ENCODE measurements at places on chromosomes 16 and 17.

GRCh38 chr17:2416010-2416734 lies 15.3 kb upstream of the MNT start:
- DNase-seq, result peak; percentile 74

DNA sequence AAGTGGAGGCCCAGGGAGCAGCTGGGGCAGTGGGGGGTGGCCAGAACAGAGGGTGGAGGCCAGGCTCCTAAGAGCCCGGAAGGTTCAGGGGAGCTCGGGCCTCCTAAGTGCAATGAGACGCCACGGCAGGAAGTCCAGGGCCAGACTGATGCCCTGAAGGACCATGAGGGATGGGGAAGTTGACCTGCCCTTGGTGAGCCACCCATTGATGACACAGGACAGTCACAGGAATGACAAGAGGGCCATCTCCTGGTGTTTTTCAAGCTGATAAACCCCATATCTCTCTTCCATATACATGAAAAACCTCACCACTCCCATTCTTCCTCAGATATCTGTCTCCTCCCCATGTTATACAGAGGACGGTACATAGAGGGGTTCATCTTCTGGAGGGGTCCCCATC lies 5.8 kb upstream of the MRPL58 start:
- no peak for DNase-seq

DNA sequence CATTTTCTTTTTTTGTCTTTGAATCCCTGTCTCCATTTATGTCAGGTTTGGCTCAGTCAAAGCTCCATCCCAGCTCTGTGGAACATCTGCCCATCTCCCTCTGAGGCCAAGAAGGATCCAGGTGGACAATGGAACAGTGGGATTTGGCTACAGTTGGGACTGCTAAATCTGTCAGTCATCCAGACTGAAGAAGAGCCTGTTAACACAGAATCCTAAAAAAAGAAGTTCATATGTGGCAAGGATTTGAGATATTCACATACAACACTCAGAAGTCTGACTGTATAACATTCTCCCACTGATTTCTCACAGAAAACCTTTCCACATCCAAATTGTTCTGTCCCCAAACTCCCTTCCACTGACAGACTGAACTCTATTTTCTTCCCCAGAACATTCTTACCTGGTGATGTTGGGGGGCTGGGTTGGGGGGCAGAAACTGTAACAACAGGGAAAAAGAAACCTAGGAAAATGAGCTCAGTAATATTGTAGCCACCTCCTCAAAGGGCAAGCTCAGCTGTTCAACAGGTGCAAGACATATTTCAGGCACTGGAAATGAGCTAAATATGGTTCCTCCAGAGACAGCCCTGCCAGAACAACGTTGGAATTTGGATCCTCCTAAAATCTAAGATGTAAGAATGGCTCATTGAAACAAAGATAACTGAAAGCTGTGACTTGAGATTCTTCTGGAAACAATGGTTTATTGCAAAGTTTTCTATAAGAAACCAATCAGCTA lies 301.5 kb upstream of the CDH5 start:
- DNase-seq, result no peak

DNA sequence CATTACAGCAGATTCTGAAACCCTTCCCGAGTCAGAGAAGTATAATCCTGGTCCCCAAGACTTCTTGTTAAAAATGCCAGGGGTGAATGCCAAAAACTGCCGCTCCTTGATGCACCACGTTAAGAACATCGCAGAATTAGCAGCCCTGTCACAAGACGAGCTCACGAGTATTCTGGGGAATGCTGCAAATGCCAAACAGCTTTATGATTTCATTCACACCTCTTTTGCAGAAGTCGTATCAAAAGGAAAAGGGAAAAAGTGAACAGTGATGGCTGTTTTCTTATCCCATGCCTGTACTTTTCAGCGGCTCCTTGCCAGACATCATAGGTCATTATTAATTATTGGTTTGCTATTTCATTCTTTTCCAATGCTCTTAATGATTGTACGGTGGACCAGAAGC lies 28.1 kb downstream of the ERCC4 start:
- no peak for DNase-seq

DNA sequence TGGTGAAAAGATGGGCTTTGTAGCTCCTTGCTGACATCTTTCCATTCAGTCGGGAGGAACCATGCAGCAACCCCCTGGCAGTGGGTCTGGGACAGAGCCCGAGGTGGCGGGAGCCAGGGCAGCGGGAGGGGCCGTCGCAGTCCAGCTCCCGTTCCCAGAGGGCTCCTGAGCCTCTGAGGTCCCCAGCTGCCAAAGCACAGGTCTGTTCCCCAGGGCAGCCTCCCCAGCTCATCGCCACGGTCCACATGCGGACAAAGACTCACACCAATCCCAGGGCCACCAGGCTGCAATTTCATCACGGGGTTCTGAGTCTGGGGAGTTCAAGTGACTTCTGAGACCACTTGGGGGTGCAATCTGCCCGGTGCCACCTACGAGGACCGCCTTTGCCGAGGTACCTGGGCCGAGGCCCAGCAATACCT lies 196.0 kb downstream of the RBFOX3 start:
- no peak for DNase-seq

GRCh38 chr17:76253841-76254240 lies 11.3 kb upstream of the UBALD2 start:
- no peak for DNase-seq

- no peak for DNase-seq
These were observed 9.4 kb downstream of the MPO start for GRCh38 chr17:58271216-58271931.

DNA sequence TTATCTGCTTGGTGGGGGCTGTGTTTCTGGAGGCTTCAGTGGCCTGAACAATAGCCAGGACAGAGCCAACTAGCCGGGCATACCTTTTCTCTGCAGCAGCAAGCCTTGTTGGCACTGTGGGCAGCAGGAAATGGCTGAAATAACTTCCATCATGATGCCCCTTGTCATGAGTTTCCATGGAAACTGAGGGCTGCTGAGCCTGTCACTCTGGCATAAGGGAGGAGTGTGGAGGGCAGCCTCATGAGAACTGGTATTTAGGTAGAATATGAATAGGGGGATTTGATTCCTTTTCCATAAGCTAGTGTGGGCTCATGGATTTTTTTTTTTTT lies 39.4 kb downstream of the PLCG2 start:
- DNase-seq, result no peak

DNA sequence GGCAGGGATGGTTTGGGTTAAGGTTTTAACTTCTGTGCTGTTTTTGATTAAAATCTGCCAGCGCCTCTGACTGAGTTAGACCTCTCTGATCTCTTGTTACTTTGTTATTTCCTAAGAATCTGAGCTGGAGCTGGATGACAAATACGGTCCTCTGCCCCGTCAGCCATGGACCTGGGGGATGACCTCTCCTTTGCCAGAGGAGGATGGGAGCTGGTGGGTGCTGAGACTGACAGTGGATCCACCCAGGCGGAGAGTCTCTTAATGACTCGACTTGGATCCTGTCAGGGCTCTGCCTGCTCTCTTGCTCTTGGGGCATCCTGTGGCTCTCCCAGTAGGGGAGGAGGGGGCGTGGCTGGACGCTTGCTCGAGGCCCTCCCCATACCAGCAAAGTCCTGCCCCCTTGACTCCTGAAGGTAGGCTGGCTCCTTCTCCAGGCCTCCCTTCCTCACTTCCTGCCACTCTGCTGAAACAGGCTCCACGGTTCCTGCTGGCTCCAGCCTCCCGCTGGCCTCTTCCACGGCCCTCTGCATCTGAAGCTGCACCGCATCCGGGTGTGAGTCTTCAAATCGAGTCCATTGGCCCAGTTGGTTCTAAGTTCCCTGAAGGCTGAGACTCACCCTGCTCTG lies 24.8 kb upstream of the MAP3K14 start:
- DNase-seq, result no peak

DNA sequence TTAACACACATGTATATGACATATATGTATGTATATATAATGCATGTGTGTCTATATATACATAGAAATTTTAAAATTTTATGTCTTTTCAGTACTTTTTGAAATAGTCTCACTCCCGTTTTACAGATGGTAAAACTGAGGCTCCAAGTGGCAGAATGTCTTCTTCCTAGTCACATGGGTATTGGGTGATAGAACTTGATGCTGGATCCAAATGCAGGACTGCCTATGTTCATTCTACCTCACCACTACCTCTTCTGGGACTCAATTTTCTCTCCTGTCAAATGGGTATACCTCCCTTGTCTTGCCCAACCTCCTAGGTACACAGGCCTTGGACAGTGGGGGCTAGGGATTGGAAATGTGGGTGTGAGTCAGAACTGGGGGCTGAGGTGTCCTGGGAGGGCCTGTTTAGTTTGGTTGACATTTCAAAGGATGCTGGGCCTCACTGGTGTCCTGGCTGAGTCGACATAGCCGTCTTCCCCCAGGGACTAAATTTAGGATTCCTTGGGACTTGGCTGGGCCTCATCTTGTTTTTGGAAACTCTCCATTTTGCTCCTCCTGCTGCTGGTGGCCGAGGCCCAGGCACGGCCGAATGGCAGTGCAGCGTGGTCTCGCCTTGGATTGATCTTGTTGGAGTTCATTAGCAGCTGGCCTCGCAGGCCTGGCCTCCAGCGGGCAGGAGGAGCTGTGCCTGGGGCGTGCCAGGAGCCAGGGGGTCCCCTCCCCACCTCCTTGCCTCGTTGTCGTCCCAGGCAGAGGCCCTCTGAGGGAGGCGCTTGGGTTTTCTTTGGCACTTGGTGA lies 25.9 kb downstream of the NKD1 start:
- DNase-seq, result no peak

- DNase-seq, result no peak
These were observed 43.4 kb upstream of the RASD1 start for GRCh38 chr17:17539591-17539990.

DNA sequence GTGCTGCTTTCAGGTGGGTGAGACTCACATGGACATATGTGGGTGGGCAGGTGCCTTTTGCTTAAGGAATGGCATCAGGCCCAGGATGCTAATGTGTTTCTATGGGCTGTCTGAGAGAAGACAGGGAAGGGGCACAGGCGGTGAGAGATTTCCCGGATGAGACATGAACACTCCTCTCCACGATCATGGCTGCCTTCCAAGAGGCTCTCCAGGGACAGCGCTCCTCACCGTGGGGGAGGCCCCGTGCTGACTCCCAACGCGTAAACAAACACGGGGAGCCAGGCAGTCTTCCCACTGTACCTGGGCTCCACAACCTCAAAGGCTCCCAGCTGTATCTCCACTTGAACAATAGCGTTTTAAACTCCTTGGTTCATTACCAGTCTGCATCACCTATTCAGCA lies 42.8 kb downstream of the CDK5R1 start:
- no peak for DNase-seq

DNA sequence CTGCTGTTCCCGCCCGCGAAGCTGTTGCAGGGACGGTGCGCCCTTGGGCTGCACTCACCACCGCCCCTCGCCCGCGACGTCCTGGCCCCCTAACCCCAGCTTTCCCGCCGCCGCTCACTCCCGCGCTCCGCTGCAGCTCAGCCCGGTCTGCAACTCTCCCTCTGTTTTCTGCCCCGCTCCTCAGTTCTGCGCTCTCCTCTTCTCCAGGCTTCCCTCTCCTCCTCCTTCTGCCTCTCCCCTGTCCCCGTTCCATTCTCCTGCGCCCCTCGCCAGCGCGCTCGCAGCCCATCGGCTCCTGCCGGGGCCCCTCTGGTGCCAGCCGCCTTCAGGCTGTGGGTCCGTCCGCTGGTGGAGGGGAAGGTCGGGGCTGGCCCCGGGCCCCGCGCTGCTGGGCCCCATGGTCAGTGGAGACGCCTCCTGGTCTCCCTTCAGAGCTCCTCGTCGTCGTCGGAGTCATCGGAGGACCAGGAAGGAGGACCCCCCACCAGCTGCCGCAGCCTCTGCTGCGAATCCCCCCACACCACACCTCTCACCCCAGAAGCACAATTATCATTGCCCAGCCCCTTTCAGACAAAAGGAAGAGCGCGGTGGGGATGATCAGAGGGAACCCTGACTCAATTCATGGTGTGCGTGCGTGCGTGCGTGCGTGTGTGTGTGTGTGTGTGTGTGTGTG lies 223.2 kb upstream of the FOXF1 start:
- no peak for DNase-seq

GRCh38 chr16:51722467-51722866 lies 571.4 kb upstream of the SALL1 start:
- DNase-seq, result no peak

GRCh38 chr16:84823484-84823883 lies 3.7 kb downstream of the CRISPLD2 start:
- no peak for DNase-seq

- no peak for DNase-seq
These were observed 60.6 kb downstream of the C16orf82 start for GRCh38 chr16:27127308-27127707.

DNA sequence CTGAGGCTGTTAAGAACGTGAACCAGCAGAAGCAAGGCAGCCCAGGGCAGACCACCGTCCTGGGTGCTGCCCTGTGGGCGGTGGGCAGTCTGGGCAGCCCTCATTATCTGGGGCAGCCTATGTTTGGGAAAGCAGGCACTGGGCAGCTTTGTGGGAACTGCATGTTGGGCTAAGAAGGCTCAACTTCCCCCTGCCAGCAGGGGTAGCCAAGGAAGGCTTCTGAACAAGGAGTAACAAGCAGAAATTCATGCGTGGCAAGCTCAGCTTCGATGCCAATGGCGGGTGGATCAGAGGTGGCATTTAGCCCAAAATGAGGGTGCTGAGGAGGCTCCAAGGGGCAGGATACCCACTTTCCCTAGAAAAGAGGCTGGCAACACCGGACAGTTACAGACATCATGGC lies 42.7 kb upstream of the METRNL start:
- no peak for DNase-seq

DNA sequence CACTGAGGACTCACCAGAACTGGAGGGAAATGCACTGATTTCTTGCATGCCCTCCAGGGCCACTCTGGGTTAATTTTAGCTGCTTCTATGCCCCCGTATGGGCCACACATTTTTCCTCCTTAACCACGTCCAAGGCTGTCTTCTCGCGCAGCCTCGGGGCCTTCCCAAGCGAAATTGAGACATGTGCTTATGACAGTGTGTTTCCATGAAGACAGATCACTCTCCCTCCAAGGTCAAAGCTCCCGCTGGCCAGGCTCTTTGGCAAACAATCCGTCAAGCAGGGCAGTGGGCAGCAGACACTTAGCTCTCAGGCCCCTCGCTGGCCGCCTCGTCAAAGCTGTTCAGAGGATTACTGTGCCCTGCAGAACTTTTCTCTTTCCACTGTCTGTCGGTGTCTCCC lies 243.0 kb upstream of the N4BP1 start:
- no peak for DNase-seq

DNA sequence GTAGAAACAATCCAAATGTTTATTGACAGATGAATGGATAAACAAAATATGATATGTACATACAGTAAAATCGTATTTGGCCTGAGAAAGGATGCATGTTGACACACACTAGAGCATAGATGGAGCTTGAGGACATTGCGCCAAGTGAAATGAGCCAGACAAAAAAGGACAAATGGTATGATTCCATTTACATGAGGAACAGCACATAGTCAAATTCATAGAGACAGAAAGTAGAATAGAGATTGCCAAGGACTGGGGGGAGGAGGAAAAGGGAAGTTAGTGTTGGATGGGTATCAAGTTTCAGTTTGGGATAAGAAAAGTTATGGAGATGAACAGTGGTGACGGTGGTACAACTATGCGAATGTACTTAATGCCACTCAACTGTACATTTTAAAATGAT lies 47.9 kb downstream of the COPRS start:
- DNase-seq, result no peak

DNA sequence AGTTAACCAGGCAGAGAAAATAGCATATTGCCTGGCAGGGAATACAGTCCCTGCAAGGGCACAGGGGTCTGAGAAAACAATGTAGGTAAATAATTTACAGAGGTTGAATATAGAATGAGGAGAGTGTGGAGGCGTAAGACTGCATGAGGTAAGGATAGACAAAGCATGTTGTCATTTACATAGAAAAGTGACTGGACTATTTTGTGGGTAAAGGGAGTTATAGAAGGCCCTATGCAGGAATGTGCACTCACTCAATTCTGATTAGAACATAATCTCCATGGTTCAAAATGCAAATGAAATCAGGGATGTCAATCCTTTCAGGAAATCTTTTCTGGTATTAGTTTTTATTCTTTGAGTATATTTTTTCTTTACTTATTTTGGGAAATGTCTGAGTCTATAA lies 285.7 kb upstream of the SALL1 start:
- no peak for DNase-seq
